ENCODE measurements at places on chromosomes 3 and 15.

- DNase-seq: no peak
Observed at GRCh38 chr3:54861248-54862067, 66.4 kb downstream of the LRTM1 start.

DNA sequence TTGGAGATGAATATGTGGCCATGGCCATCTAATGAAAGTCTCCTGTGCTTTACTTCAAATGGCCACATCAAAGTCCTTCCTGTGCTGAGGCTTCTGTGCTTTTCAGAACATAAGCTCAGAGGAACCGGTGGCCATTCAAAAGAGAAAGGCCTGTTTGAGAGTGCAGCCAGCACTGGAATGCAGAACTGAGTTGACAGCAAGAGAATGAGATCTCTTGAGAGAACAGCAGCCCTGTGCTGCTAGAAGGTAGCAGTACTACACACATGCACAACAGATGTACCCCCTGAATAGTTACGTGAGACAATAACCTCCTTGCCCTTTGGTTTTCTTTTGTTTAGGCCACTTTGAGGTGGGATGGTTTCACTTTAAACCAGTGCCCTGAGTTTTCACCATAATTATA lies 292.5 kb downstream of the PTPRG start:
- no peak for DNase-seq

GRCh38 chr15:66387163-66388042 lies 691 bp downstream of the MAP2K1 start:
- peak; percentile 59 for DNase-seq

DNA sequence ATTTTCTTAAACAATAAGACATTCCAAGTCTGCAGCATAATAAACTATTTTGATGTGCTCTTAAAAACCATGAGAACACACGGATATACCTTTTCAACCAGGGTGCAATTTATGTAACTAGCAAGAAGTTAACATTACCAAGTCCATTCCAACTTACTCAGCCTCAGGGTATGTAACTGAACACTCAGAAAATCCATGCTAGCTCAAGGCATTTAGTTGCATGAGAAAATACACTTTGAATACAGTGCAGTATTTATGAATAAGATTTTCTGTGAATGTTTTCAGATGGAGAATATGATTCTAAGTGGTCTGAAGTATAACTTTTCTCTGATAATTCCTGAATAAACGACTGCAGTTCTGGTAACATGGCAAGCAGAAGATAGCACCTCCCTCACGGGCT lies 124.3 kb downstream of the SNRK start:
- DNase-seq: no peak

GRCh38 chr15:70418943-70419342 lies 321.2 kb upstream of the TLE3 start:
- no peak for DNase-seq

DNA sequence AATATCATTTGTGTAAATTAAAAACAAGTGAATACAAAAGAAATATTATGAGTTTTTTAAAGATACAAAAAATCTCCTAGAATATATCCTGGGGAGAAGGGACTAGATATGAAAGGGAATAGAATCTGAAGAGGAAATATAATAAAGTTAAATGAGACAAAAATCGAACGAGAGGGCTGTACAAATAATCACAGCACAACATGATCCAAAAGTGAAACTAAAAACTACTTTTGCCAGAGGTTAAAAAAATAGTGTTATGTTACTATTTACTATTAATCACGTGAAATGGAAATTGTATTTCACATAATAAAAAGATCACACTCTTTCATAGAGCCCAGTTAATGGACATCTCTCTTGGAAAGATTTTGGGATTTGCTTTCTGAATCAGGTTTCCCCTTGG lies 28.6 kb downstream of the CGGBP1 start:
- no peak for DNase-seq

DNA sequence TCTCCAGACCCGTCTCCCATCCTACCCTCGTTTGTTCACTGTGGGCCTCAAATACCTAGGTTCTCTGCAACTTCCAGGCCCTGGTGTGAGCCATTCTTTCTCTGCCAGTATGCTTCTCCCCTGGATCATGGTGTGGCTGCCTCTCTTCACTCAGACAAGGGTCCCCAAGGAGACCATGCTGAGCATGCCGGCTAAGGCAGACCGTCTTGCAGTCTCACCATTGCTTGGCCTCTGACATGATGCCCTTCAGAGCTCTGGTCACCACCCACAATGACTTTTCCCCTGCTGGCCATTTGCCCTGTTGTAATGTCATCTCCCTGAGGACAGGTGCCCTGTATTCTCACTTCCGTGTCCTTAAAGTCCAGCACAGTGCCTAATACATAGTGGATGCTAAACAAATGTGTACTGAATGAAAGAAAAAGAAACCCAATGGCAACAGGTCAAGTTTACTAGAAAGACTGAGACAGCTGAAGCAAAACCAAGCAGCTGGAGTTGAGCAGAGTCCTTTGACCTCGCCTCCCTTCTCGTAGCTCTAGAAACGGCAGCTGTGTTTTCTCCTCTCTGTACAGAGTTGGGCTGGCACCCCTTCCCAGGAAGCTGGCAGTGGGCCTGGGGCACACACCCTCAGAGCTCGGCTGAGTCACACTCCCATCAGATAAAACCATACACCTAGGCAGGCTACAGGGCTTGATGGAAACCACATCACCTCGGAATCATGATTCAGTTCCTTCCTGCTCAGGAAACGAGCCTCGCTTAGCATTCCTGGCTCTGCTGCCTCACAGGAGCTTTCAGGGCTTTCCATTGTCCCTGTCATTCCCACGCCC lies 8.6 kb downstream of the TLR9 start:
- no peak for DNase-seq

GRCh38 chr3:136381051-136381450 lies 130.9 kb downstream of the PCCB start:
- no peak for DNase-seq

DNA sequence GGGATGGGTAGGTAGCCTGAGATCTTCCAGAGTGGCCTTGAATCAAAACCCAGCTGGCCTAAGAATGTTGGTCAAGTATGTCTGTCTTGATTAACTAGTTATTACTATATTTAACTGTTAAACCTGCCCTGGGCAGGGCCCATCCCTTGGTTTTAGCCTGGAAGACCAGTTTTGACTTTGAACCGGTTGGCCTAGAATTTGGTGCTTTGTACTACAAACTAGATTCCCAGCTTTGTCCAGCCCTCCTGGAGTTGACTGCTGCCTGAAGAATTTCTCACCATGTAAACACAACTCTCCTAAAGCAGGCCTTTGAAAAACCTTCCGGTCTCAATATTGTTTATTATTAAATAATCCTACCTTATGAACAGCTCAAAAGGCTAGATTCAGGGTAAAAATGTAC lies 16.0 kb downstream of the C15orf62 start:
- DNase-seq: no peak

- DNase-seq: no peak
Observed at GRCh38 chr3:159944781-159945180, 43.9 kb upstream of the IL12A start.

DNA sequence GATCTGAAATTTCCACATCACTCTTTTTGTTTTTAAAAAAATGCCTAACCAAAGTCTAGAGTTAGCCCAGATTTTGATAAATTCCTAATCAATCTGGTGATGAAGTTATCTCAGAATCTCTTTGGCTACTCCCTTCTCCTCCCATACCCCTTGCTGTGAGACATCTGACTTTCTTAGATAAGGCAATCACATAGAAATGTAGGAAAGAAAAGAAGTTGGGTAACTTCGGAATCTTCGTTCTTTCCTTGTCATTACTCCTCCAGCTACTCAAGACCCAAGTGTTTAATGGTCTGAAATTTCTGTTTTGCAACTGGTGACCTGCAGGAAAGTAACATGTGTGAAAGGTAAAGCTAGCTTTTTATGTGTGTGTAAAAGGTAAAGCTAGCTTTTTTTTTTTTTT lies 37.8 kb downstream of the MYL3 start:
- DNase-seq: no peak

GRCh38 chr3:99950921-99951320 lies 133.3 kb downstream of the CMSS1 start:
- no peak for DNase-seq

- no peak for DNase-seq
Observed at GRCh38 chr3:177607589-177607988, 410.3 kb upstream of the TBL1XR1 start.

GRCh38 chr15:37594417-37594816 lies 340.0 kb upstream of the TMCO5A start:
- DNase-seq: no peak

DNA sequence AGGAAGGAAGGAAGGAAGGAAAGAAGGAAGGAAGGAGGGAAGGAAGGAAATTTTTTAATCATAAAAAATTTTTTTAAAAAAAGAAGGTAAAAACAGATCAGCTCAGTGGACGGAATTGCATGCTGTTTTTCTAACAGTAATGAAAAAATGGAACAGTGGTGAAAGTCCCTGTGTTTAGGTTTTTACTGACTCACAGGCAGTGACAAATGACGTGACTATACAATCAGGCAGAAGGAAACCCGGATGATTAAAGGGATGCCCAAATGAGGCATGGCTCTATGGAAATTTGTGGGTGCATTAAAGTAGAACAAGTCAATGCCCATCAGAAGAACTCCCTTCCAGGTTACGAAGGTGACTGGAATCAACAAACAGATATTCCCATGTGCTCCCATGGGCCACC lies 135.0 kb downstream of the IMPG2 start:
- DNase-seq: no peak

DNA sequence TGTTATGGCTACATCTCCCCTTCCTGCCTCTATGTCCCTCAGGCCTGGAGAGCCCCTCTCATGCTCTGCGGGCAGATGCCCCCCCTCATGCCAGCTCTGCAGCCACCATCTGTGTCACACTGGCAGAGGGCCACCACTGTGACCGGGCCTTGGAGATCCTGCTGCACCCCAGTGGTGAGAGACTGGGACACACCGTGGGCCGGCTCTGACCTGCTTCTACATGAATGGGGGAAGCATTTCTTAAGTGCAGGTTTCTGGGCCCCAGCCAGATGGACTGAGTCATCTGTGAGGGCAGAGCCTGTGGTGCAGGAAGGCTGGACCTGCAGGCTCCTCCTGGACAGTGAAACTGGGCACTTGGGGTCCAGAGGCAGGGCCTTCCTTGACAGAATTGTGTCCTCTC lies 4.8 kb downstream of the VWA5B2 start:
- peak; percentile 15 for DNase-seq

DNA sequence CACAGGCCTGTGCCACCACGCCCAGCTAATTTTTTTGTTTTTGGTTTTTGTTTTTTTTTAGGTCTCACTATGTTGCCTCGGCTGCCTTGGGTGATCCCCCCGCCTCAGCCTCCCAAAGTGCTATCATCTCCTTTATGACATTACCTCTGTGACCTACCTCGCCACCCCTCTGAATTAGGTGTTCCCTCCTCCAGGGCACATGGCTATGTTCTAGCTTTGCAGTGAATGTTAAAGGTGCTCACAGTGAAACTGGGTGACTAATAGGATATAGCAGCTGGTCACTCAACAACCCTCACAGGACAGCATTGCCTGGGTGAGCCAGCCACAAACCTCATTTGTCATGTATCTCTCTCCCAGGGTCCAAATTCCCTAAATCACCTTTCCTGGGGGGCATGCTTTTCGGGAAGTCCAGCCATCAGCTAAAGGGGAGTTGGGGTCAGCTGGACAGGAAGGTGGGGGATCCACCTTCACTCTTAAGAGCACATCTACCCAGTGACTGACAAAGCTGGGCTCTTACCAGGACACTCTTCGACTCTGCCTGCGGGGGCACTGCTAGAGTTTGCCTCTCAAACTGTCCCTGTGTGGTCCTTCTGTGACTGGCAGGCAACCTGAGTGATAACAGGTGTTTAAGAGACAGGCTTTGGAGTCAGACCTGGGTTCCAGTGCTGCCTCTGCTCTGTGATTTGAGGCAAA lies 1.6 kb upstream of the TTLL3 start:
- DNase-seq: no peak

- no peak for DNase-seq
Observed at GRCh38 chr3:100899440-100900091, 93.7 kb downstream of the ABI3BP start.

- DNase-seq: no peak
Observed at GRCh38 chr3:45978006-45978761, 17.4 kb downstream of the FYCO1 start.

GRCh38 chr15:67397139-67397538 lies 123.8 kb upstream of the C15orf61 start:
- DNase-seq: no peak

DNA sequence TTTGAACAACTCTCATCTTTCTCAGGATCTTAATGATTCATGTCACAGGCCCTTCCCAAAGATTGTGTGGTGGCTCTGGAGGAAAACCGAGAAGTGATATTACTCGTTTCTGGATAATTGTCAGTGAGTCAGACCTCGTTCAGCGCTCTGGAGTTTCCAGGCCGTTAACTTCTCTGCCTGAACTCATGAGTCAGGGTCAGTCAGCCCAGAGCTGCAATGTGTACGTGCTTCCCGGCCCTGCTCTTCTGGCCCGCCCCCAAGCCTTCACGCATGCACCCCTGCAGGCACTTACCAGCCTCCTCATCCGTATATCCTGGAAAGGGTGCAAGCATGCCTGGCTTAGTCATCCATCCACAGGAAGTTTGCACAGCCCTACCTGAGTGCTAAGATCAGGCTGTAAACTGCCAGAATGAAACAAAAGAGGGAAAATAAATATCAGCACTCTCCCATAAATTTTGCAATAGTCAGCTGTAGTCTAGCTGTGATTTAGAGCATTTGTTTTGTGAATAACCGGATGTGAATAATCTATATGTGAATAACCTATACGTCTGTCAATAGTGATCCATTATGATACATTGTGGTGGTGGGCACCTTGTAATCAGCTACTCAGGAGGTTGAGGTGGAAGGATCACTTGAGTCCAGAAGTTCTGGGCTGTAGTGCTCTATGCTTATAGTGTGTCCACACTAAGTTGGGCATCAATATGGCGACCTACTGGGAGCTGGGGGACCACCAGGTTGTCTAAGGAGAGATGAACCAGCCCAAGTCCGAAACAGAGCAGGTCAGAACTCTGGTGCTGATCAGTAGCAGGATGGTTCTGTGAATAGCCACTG lies 35.3 kb upstream of the SEMA4B start:
- peak; percentile 96 for DNase-seq

GRCh38 chr3:194779729-194780224 lies 94.1 kb downstream of the FAM43A start:
- peak; percentile 5 for DNase-seq

Measured in amniotic stem cell (primary cell).